Activated T-helper 1 cell treated with anti-CD3 and anti-CD28 coated beads, Interleukin-12 subunit alpha, Interleukin-12 subunit beta, Interleukin-2, Interleukin-4 antibody, amounts not matched to agents 30 ng/mL and 10 ng/mL and 1 ng/mL, durations not matched to agents 14 hours and 24 hours and 36 hours (primary cell): ENCODE measurements at places on chromosomes 7 and 10. TPM values are rescaled to one million over a fixed set of nuclear protein-coding genes. Genes with fewer than 3 reads are reported as not detected.

LIMK1 gene
- 24.3 and 25.2 TPM in 2 replicates for total RNA-seq

CUBN gene
- total RNA-seq = 0.05 and 0.21 TPM in 2 replicates

- H3K27ac ChIP-seq = no peak overlapping the region
- H3K36me3 ChIP-seq = peaks cover 45% of the 10 kb centered on the region
- DNase-seq = no peak
- no peaks in the 10 kb centered on the region for H3K27me3 ChIP-seq
- no peak overlapping the region for H3K4me3 ChIP-seq
Measured at GRCh38 chr10:119351189-119351588, 143.8 kb downstream of the GRK5 start.

DNA sequence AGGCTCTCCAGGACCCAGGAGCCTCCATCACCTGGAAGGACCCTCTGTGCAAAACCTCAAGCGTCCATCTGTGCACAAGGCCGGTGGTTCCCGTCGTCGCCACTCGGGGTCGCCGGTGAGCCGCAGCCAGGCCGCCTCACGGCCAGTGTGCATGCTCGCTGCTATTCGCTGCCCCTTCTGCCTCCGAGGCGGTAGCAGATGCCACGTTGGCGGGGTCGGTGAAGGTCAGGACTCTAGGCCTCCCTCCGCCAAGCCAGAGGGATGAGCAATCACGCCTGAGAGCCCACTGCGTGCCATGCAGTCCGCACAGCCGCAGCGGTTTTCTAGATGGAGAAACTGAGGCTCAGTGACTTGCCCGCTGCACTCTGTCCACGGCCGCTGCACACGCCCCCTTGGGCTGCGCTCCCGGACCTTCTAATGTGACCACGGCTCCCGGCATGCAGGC is 5.7 kb downstream of the UPK3B start:
- no peak overlapping the region for H3K4me3 ChIP-seq
- DNase-seq = no peak
- no peaks in the 10 kb centered on the region for H3K4me1 ChIP-seq
- H3K36me3 ChIP-seq = no peaks in the 10 kb centered on the region
- H3K27ac ChIP-seq = no peak overlapping the region

DNA sequence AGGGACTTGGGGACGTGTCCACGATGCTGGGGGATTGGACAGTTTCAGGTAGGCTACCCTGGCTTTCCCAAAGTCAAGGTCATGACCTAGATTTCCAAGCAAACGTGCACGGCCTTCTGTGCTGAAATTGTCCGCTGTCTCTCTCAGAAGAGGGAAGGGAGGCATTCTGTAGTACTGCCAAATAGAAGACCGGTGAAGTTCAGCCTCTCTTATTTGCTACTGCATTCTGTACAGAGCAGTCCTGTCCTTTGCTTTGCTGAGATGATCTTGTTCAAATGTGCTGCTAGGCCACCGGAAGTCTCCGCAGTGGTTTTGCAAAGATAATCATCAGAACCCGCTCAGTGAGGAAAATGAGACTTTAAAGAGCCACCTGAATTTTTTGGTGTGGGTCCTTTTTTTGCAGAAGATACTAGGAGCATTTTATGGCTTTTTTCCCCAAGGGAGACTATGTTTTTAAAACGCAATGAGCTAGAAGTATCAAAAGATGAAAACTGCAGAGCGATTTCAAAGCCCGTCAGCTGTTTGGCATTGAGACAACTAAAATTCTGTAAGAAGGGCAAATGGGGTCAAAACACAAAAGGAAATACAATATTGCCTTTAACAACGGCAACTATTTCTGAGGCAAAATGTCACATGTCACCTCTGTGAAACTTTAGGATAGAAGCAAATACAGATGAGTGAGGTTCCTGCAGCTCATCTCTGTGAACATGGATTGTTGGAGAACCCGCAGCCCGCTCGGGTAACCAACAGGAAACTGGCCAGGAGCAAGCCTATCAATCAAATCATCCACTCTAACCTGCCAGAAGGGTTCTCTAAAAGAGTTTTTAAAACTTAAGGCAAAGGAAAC is 1.3 kb upstream of the NMT2 start:
- H3K27ac ChIP-seq = peak overlapping the region; percentile 74
- peaks cover 51% of the 10 kb centered on the region for H3K4me1 ChIP-seq
- peak overlapping the region; percentile 55 for H3K4me3 ChIP-seq
- DNase-seq = peak; percentile 62
- peaks cover 9% of the 10 kb centered on the region for H3K27me3 ChIP-seq

DNA sequence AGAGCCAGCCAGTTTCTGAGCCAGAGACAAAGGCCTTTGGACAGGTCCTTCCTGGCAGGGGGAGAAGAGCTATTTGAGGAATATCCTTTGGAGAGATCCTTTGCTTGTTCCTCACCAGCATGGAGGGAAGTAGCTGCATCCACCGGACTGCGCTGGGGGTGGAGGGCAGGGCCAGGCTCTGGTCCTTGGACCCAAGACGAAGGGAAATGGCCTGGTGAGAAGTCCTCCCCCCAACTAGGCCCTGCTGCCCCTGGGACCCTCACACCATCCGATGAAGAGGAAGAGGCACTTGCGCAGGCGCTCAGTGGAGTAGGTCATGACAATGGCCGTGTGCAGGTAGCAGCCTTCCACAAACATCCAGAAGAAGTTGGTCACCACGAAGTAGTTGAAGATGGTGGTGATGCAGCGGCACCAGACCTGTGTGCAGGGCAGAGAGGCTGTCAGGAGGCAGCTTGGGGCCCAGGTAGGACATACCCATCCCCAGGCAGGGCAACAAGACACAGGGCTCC is 19.8 kb downstream of the CRHR2 start:
- no peak overlapping the region for H3K4me3 ChIP-seq
- H3K27me3 ChIP-seq = peaks cover 2% of the 10 kb centered on the region
- no peak overlapping the region for H3K27ac ChIP-seq
- no peaks in the 10 kb centered on the region for H3K36me3 ChIP-seq
- DNase-seq = no peak
- H3K4me1 ChIP-seq = no peaks in the 10 kb centered on the region

DNA sequence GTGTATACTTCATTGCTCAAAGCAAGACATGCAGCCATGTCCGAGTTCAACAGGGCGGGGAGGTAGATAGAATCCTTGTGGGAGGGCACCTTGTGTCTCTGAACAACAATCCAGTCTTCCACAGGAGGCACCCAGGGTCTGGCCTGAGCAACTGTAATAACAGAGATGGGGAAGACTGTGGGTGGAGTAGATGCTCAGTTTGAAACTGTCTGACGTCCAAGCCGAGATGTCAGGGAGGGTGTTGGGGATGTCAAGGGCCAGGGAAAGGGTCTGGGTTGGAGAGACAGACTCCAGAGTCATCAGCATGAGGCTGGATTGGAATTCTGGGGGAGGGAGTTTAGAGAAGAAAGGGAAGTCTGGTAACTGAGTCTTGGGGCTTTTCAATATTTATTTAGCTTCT is 88.0 kb downstream of the FANK1 start:
- DNase-seq = no peak
- no peaks in the 10 kb centered on the region for H3K4me1 ChIP-seq
- no peaks in the 10 kb centered on the region for H3K36me3 ChIP-seq
- no peak overlapping the region for H3K27ac ChIP-seq
- no peak overlapping the region for H3K4me3 ChIP-seq
- H3K27me3 ChIP-seq = peaks cover 4% of the 10 kb centered on the region

DNA sequence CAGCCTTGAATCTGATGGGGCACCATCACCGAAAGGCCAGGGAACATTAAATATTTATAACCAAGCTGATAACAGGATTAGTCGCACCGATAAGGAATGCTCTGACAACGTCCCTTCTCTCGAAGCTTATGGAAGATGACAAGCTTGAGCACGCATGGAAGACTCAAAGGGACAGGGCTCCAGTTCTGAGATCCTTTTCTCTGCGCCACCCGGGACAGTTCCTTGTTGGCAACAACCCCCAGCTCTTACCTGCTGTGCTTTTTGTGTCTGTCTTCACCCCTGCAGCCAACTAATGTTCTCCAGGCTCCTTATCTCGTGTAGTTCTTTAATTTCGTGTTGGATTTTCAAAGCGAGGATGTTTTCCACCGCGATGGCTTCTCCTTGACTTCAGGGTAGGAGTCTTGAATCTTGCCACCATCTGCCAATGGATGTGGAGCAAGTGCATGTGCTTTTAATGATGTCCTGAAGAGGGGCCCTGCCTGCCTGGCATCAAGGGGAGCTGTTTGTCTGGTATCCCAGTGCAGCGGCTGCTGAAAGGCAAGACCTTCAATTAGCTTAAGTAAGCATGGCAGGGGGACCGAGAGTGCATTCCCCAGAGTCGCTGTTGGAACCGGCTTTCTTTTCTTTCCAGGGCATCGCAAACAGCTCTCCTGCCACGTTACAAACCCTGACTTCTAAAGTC is 354 bp upstream of the FERD3L start:
- H3K27me3 ChIP-seq = peaks cover 21% of the 10 kb centered on the region
- no peaks in the 10 kb centered on the region for H3K4me1 ChIP-seq
- H3K36me3 ChIP-seq = no peaks in the 10 kb centered on the region
- H3K27ac ChIP-seq = no peak overlapping the region
- DNase-seq = no peak

DNA sequence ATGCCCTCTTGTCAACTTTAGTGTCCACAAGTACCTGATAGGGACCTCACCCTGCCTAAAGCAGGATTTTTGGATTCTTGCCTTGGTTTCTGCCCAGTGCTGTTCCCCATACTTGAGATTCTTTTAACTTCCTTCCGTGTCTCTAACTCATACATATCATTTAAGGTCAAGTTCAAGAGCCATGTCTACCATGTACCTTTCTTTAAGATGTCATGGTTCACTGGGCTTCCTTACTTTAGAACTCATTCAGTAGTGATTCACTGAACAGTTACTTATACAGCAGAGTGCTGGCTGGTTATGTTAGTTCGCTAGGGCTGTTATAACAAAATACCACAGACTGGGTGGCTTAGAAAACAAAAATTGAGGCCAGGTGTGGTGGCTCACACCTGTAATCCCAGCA is 5.0 kb upstream of the CFAP58 start:
- H3K27me3 ChIP-seq = no peaks in the 10 kb centered on the region
- H3K27ac ChIP-seq = no peak overlapping the region
- peaks cover 4% of the 10 kb centered on the region for H3K36me3 ChIP-seq
- H3K4me1 ChIP-seq = peaks cover 10% of the 10 kb centered on the region
- DNase-seq = no peak
